ENCODE measurements at places on chromosomes 6 and 20.

DNA sequence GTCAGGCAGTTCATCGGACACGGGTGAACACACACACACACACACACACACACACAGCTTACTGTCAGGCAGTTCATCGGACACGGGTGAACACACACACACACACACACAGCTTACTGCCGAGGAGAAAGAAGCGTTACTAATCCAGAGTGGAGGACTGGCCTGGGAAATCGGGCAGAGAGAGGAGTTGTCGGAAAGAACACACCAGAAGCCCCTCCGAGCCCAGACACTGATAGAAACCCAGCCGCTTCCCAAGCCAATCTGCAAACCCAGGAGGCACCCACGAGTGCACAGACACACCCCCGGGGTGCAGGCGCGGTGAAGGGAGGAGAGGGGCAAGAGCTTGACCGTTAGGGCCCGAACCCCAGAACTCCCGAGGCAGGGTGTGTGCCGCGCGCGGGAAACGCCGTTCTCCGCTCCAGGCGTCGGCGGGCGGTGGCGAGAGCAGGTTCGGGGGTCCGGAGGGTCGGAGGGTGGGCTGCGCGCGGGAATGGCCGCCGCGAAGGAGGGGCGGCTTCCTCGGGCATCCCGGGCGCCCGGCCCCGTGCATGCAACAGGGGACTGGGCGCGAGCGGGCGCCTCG, 636 bp downstream of the ELOVL2 start:
- DNase-seq: peak; percentile 24

- peak; percentile 21 for DNase-seq
These were observed 38.2 kb upstream of the ZBP1 start for GRCh38 chr20:57658447-57658832.

DNA sequence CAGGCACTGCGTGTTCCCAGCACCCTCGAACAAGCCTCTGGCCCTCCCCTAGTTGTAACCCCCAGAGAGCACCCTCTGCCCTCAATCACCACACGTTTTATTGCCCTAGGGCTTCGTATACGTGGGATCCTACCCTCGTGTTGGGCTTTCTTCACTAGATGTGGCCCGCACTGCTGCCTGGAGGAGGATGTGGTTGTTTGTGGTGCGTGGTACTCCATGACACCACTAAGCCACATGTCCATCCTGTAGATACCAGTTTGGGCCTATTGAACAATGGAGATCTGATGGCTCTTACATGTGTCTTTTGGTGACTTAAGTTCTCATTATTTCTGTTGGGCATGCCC, 17.0 kb downstream of the SLC2A4RG start:
- no peak for DNase-seq

DNA sequence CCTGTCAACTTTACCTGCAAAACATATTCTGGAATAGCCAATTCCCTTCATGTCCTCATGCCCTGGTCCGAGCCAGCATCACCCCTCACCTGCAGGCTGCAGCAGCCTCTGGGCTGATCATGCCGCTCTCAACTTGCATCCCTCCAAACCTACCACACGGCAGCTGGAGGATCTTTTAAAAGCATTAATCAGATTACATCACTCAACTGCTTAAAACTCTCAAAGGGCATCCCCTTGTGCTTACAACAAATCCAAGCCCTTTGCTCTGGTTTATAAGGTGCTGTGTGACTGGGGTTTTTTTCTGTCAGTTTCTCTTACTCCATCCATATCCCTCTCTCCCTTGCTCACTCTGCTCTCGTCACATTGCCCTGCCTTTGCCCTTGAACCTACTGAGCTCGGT, 24.0 kb downstream of the CD40 start:
- no peak for DNase-seq

DNA sequence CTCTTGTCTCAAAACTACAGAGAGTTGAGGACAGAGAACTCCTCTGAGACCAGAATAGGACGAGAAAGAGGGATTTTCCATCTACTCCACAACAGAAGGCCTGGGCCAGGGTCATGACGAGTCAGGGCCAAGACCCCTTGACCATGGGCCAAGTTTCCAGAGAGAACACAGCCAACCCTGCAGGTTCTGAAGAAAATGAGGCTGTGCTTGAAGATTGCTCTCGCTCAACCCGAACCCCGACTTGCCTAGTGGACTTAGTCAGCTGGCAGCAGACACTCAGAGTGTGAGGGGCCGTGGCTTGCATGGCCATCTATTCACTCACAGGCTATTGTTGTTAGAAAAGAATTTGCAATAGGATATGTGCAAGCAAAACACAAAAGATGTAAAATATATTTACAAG, 54.5 kb downstream of the TMEM242 start:
- no peak for DNase-seq

DNA sequence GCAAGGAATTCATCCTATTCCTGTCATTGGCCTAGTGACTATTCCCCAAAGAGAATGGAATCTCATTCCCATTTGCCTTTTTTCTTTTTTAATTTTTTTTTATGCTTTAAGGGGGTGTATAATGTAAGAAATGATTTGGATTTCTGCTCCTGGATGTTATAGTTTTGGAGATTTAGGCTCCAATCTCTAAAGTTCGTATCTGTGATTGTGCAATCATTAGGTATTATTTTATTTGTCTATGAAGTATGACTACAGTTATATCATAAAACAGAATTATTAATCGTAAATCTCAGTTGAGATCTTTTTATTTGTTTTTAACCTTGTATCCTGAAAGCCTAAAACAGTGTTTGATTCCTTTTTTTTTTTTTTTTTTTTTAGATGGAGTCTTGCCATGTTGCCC, 41.7 kb upstream of the EEF1A1 start:
- no peak for DNase-seq

- DNase-seq: peak; percentile 76
These were observed 1.5 kb downstream of the PABPC1L start for GRCh38 chr20:44911264-44911921.

DNA sequence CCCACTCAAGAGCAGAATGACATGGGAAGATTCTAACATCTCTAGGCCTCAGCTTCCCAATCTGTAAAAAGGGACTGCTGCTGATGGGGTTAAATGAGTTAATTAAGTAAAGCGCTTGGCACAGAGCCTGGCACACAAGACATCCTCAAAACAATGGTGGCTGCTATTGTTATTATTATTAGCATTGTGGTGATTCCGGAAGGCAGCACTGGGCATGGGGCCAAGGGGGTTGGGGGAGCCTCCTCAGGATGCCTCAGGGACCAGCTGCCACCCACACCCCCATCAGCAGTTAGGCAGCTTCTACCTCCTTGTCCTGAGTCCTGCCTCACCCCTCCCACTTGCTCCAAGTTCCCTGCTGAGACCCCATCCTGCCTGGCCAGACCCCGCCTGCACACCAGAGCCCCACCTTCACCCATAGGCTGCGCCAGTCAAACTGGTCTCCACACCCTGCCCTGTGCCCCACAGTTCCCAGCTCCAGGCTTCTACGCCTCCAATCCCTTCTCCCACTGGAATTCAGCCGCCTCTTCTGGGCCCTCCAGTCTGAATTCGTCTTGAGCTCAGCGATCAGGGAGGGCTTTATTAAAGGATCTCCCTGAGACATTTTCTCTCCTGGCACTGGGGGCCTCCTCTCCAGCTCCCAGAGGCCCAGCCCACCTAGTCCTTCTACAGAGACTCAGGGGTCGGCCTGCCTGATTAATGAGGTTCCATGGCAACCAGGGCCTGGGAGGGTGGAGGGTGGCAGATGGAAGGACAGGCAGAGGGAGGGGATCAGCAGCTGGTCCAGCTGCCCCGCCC, 1.5 kb downstream of the E2F1 start:
- no peak for DNase-seq

- DNase-seq: no peak
These were observed 650 bp upstream of the CD2AP start for GRCh38 chr6:47476781-47477496.

GRCh38 chr6:27883136-27883535, 29.1 kb downstream of the OR2B2 start:
- DNase-seq: no peak

DNA sequence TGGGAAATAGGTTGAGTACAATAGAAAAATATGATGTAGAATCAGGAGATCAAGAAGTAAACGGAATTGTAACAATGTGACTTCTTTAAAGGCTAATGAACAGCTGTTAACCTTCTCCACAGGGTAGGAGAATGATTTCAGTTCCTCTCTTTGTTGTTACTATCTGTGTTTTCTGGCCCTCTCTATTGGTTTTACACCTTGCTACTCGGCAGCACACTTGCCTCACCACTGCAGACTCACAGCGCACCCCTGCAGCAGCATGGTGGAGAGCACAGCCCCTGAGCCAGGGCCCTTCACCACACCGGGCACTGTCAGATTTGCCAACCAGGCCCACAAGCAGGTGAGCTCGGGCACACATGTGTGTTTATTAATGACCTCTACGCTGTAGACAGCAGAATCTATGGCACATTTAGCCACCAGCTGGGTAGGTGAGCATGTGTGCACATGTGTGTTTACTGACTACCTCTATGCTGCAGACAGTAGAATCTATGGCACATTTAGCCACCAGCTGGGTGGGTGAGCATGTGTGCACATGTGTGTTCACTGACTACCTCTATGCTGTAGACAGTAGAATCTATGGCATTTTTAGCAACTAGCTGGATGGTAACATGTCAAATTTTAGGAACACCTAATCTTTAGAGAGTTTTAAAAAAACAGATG, 16.8 kb downstream of the SFT2D1 start:
- DNase-seq: no peak

- DNase-seq: no peak
These were observed 88.4 kb downstream of the PXDC1 start for GRCh38 chr6:3663081-3663480.

DNA sequence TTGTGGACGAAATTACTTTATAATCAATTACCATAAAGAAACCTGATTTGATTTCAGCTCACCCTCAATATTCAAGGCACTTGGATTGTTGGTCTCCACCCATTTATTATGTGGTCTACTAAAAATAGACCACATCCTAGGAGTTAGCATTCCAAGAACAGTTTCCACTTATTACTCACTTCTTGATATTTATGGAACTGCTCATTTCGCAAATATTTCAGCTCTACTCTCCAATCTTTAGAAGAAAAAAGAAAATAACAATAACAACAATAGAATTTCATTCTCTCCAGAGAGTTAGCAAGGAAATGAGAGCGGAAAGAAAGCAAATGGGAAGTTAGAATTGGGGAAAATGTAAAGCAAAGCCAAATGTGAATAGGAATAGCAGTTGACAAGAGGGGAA, 26.2 kb upstream of the HDAC2 start:
- no peak for DNase-seq

DNA sequence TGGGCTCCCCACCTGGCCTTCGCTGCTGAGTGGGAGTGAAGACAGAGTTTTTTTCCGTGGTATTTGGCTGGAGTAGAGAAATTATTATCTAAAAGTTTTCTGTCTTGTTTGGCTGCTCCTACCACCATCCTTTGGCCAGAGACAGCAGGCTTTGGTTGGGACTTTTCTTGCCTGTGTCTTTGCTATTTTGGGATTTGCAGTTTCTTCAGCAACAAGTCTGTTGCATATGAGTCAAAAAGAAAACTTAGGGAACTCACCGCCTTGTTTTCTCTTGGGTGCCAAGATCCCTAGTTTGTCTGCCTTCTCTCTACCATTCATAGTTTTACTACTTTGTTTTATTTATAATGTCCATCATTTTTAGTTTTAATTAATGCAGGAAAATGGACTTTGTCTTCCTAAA, 683.8 kb downstream of the DOK5 start:
- no peak for DNase-seq

DNA sequence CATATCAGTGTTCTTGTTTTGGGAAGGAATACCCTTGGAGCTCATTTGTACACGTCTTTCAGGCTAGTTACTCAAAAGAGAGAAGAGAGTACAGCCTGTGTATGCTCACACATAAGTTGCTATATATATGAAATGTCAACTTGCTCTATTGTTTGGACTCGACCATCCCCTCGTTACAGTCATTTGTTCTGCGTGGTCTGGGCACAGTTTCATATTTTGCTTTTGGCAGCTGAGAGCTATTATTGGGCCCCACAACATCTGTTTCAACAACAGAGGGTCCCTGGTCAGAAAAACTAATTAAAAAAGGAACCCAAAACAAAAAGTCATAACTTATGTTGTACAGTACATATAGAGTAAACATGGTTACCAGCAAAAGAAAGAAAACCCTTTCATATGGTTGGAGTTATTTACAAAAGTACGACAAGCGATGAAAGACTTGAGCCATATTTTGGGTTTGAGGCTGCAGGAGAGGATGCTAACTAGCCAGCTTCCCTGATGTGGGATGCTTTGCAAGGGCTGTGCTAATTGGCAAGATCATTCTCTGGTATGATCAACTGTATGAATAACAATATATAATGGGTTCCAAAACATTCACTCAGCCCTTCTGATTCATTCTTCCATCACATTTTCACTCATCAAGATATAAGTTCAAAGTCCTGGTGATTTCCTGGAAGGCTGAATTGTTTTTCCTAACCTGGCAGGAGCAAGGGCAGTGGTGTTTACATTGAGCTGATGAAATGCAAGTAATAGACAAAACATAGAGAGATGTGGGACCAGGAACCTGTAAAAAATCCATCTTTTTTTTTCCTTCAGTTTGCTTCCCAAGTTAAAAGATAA, 137.9 kb downstream of the RPS12 start:
- no peak for DNase-seq

GRCh38 chr6:70668499-70668812, 773 bp downstream of the SMAP1 start:
- no peak for DNase-seq

- DNase-seq: no peak
These were observed 103.0 kb upstream of the RREB1 start for GRCh38 chr6:7004581-7005297.

GRCh38 chr6:96016334-96017069, 728 bp downstream of the FUT9 start:
- no peak for DNase-seq

DNA sequence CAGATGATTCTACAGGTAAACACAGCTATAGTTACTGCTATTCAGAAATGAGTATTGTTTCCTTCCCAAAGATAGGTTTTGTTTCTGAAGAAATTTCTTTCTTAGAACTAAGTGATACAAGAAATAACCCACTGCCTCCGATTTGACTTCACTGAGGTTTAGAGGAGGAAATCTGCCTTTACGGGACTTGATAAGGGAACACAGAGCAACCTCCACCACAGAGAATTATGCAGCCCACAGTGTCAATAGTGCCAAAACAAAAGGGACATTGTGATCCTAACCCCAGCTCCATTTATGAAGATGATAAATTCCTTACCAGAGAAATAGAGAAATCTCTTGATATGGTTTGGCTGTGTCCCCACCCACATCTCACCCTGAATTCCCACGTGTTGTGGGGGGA, 164.6 kb downstream of the ZNF217 start:
- no peak for DNase-seq

- no peak for DNase-seq
These were observed 465.2 kb upstream of the CITED2 start for GRCh38 chr6:139839506-139840156.

- DNase-seq: no peak
These were observed 96.8 kb downstream of the PSMG4 start for GRCh38 chr6:3355358-3356055.
